ENCODE measurements at places on chromosomes 4 and X.

DNA sequence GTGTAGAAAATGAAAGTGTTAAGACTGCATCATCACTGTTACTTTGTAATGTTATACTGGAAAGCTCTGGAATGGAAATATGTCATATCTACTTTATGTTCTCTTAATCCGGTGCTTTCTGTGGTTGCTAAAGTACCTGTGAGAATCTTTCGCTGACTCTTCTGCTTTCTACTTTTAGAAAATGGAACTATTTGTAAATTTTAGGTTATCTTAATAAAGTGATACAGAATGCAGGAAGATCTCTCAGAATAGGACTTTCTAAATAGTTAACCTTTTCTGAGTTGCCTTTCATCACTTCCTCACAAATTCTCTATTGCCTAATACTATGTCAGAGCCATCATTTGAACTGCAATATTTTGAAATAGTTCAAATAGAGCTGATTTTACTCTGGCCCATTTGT is 69.3 kb downstream of the BMP2K start:
- DNase-seq, result no peak

DNA sequence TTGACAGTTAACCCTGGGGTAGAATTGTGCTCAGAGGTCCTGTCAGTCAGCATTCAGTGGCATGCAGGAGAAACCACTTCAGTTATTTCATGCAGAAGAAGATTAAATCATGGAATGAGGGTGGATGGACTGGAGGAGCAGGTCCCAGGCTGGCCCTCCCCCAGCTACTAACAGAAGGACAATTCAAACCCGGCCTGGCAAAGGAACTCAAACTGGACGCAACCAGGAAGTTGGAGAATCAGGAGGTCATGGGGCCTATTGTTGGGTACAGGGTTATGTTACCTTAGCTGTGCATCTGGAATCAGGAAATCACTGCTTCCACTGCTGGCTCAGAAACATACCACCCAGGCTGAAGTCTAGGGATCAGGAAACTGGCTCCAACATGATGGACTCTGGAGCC is 121.4 kb downstream of the GPAT3 start:
- DNase-seq, result no peak

DNA sequence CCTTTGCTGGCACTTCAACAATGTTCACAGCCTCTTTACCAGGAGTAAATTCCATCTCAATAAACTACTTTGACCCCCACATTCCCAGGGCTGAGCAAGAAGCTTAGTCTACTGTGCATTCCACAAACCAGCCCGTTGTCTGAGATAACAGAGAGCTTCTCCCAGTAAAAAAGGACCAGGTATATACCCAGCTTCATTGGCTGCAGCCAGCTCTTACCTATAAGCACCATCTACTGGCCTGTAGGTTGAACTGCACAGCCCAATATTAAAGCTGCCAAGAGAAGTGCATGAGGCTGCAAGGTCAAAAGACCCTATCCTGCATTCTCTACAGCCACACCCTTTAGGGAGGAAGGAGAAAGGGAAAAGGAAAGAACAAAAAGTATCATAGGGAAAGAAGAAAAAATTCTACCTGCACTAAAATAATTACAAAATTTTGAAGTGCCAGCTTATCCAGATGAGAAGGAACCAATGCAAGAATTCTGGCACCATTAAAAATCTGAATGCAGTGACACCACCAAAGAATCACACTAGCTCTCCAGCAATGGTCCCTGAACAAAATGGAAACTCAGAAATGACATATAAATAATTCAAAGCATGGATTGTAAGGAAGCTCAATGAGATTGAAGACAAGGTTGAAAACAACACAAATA is 45.7 kb upstream of the INTU start:
- peak; percentile 73 for DNase-seq

- no peak for DNase-seq
Observed at GRCh38 chr4:38948551-38948950, 80.9 kb downstream of the FAM114A1 start.

- DNase-seq, result no peak
Observed at GRCh38 chr4:73005514-73005913, 64.0 kb downstream of the COX18 start.

- no peak for DNase-seq
Observed at GRCh38 chr4:70158576-70158975, 4.5 kb downstream of the PRR27 start.

- no peak for DNase-seq
Observed at GRCh38 chrX:77060572-77060971, 386.6 kb upstream of the FGF16 start.

DNA sequence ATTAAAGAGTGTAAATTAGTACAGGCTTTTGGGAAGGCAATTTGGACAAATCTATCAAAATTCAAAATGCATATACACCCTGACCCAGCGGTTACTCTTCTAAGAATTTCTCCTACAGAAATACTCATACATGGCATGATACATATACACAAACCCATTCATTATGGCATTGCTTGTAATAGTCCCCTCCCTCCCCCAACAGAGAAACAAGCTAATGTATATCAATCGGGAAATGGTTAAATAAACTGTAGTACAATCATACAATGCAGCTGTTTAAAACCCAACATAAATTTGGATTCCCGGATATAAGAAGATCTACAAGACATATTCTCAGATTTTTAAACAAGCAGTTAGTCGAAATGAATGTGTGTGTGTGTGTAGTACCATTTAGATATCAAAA is 808 bp downstream of the HUWE1 start:
- DNase-seq, result peak; percentile 31

GRCh38 chr4:1170156-1170975 is 2.0 kb downstream of the SPON2 start:
- DNase-seq, result no peak

All from HAP-1 (cell line).